Suppressor macrophage treated with lipopolysaccharide for 1 hour (primary cell): ENCODE measurements at places on chromosomes 5 and 9.
A peak's percentile ranks its signal among the peaks of the same experiment; 100 is the strongest.

DNA sequence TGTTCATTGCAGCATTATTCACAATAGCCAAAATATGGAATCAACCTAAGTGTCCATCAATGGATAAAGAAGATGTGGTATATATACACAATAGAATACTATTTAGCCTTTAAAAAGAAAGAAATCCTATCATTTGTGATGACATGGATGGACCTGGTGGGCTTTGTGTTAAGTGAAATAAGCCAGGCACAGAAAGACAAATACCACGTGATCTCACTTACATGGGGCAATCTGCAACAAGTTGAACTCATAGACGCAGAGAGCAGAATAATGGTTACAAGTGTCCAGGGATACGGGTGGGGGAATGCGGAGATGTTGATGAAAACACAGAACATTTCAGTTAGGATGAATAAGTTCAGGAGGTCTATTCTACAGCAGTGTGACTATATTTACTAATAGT, 66.4 kb upstream of the ALDH1B1 start:
- DNase-seq = no peak

DNA sequence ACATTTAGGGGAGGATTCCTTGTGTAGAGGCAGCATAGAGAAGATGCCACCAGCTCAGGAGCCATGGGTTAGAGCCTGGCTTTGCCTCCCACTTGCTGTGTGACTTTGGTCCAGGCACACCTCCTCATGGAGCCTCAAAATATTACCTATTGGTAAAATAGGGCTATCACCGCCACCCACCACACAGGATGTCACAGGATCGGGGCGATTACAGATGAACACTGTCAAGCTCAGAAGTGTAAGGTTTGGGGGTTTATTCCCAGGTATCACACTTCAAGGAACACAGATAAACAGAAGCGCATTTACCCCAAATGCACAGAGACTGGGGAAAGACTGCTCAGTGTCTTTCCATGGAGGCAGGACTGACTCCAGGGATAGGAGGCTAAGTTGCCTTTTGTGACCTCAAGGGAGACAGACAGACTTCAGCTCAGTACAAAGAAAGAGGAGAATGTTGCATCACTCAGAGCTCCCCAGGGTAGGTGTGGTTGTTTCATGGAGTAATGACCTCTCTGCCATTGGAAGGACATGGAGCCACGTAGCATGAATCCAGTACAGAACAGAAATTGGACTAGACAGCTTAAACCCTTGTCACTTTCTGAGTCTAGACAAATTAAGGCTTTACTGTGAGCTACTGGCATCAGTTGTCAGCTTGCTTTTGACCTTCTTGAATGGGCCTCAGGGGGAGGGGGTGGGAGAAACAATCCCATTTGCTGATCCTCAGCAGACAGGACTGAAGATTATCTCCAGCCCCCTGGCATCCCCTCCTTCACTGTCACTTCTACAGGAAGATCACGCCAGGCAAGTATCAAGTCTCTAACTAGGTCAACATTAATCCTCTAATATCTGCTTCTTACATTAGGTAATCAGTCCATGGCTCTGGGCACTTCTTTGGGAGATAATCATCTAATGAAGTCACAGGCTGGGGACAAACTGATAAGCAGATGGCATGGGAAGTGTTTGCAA, 6.5 kb downstream of the TRAF1 start:
- DNase-seq = peak; percentile 66

DNA sequence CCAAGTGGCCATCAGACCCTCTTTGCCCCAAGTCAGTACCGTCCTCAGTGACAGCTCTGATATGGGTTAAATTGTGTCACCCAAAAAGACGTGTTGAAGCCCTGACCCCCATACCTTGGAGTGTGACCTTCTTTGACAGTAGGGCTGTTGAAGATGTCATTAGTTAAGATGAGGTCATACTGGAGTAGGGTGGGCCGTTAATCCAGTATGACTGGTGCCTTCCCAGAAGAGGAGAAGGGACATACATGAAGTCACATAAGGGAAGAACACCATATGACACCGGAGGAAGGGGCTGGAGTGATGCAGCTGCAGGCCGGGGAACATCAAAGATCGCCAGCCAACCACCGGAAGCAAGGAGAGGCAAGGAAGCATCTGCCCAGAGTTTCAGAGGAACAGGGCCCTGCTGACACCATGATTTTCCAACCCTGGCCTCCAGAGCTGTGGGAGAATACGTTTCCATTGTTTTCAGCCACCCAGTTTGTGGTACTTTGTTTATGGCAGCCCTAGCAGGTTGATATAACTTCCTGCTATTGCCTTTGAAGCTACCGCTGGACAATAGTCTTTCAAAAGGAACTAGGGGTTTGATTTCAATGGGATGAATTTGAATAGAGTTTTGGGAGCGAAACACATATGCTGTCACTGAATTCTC, 36.4 kb upstream of the CPEB4 start:
- DNase-seq = no peak

DNA sequence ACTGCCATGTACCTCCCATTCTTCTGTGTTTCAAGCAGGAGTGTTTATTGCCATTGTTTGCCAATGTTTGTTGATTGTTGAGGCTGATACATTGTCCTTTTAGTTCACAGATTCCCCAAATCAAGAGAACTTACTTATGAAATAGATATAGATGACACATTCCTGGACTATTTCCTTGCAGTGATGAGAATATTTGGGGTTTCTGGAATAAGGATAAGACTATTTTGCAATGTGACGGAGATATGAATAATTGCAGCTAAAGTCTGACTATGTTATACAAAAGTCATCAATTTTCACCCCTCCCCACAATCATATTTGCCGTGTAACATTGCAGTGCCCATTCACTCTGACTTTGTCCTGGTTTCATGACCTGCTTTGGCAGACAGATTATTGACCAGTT, 460.8 kb downstream of the CDH10 start:
- DNase-seq = no peak

DNA sequence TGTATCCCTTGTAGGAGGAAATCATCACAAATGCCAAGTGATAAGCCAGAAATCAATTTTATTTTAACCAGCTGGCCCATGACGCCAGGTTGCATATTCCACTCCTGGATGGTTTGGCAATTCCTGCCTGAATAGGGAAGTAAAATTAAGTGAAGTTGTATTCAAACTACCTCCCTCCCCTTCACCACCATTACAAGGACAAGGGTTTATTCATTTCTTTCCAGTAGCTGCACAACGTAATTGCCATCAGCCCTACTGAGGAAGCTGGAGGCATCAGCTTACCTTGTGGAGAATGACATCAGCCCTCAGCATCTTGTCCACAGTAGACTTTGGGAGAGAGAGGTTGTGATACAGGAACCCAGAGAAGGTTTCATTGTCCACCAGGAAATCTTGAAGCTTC, 66.6 kb downstream of the ABCA1 start:
- peak; percentile 60 for DNase-seq

DNA sequence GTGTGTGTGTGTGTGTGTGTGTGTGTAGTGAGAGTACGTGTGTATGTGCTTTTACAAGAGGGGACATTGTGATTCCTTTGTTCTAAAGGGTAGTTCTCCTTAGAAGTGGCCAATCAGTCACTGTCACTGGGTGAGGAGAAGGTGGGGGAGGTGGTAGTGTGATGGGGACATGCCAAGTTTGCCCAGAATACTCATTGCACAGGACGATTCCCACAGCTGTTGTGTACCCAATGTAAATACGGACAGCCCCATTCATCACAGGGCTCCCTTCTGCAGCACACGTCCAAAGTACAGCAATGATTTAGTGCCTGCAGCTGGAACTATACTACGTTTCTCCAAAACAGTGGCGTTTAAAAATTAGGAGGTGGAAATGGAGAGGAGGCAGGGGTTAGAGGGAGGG, 287.8 kb downstream of the TLR4 start:
- DNase-seq = no peak

GRCh38 chr9:36846621-36847020, 187.4 kb downstream of the PAX5 start:
- DNase-seq = no peak

DNA sequence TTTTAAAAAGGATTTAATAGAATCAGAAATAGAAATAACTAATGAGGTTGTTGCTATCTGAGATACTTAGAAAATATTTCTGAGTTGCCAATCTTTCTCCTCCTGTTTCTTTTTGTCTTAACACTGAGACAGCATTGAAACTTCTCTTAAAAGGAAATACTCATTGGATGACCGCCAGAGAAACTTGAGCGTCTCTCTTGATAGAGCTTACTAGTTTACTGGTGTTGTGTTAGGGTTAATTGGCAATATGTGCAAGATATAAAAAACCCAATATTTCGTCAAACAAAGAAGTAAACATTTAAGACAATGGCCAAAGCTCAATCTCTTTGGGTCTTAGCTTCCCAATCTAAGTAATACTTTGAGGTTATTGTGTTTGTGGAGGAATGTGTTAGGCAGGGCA, 176.4 kb upstream of the CHD1 start:
- no peak for DNase-seq

- no peak for DNase-seq
Measured at GRCh38 chr9:108103046-108103693, 613.6 kb upstream of the KLF4 start.

DNA sequence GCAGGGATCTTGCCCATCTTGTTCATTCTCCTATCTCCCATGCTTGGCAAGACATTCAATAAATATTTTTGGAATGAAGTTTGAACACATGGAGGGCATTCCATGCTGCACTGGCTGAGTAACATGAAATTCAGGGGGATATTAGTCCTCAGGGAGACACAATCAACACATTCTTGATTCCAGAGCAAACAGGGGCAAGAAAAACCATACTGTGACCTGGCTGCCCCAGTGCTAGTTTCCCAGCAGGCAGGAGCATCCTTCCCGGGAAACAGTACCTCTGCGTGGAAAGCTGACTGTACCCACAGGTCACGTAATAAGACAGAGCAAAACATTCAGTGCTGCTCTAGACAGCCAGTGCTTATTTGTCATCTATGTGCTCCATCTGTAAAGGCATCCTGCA, 66.3 kb upstream of the SPOCK1 start:
- DNase-seq = no peak

GRCh38 chr5:14744296-14745187, 80.0 kb downstream of the OTULIN start:
- no peak for DNase-seq

- DNase-seq = no peak
Measured at GRCh38 chr5:39826051-39826450, 401.3 kb upstream of the DAB2 start.

- peak; percentile 41 for DNase-seq
Measured at GRCh38 chr9:123787416-123787815, 142.5 kb downstream of the DENND1A start.

DNA sequence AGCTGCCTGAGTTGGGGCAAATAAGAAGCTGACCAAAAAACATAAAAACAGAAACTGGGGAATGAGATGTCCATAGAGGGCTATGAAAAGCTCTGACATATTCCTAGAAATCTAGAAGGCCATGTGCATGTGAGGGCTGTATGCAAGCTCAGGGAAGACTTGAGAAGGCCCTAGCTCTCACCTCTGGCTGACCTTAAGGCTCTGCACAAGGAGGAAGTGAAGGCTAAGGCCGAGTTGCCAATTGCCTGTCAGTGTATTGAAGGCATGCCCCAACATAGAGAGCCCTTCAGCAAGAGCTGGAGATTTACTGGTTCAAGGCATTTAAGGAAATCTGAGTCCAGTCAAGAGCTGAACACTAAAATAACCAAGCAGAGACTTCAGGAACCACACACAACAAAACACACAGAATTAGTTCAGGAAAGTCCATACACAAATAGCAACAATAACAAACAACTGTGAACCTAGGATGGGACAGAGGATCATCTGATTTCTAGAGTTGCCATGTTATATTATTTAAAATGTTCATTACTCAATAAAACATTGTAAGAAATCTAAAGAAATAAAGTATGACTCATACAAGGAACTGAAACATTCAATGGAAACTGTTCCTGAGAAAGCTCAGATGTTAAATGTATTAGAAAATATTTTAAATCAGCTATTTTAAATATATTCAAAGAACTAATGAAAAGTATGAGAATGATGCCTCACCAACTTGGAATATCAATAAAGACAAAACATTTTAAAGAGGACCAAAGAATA, 161.8 kb downstream of the AUH start:
- DNase-seq = peak; percentile 45

- DNase-seq = peak; percentile 14
Measured at GRCh38 chr5:173055722-173055982, 500 bp upstream of the CREBRF start.

- DNase-seq = no peak
Measured at GRCh38 chr9:12785260-12785770, 10.5 kb downstream of the LURAP1L start.

DNA sequence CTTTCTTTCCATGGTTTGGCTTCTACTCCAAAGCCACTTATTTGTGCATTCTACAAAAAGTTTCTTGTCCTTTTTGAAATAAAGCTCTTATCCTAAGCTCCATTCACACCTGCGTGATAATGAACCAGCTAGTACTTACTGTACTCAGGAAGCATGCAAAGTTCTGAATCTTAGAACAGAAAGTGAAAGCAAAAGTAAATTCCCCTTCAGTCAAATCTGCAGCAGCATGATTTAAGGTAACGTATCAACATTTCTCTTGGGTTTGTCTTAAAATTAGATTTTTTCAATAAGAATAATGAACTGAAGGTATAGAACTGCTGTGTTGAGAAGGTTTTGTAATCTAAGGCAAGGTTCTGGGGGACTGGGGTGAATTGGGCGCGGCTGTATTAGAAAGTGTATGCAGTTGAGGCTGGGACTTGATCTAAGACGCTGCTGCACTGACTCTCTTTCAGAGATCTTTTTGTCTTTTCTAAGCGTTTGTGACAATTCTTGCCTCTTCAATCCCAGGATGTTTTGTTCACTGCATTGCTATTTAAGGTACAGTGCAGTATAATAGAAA, at the start of gene ERAP2:
Gene ERAP2 (plus strand): TSS at position 209 of the 559 bp plus-strand sequence. CDS start 3,186 bp downstream, outside the sequence.
- peak; percentile 61 for DNase-seq

GRCh38 chr9:117341151-117341550, 73.7 kb downstream of the ASTN2 start:
- no peak for DNase-seq

- no peak for DNase-seq
Measured at GRCh38 chr5:45578270-45578669, 117.9 kb downstream of the HCN1 start.

DNA sequence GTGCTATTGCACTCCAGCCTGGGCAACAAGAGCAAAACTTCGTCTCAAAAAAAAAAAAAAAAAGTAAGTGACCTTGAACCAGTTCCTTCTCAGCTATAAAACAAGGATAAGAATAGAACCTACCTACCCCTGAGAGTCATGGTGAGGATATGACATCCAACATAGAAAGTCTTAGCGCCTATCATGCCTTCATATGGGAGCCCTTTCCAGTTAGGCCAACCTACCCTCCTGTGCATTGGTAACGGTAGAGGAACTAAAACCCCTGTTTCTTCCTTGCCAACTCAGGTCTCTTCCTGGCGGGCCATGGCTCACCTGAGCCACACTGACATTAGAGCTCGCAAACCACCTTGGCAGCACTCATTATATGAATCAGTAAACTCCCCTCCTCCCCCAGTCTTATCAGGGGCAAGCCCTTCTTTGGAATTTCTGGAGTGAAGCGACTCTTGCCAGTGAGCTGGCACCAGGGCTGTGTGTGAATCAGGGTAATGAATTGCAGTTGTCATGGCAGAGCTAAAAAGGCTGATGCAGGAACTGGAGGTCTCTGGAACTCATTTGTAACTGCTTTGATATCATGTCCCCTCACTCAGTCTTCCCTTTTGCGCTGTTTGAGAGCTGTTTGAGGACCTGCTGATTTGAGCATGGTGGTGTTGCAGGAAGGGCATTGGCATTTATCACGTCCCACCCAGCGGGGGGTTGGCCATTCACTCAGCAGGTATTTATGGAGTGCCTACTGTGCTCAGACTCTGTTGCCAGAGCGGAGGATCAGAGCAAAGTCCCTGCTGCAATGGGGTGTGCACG, 10.3 kb downstream of the WWC1 start:
- no peak for DNase-seq

- no peak for DNase-seq
Measured at GRCh38 chr9:88387036-88387551, 1.1 kb upstream of the SPIN1 start.

- DNase-seq = no peak
Measured at GRCh38 chr5:56827049-56827448, 11.7 kb downstream of the MAP3K1 start.
